Colonic mucosa (tissue), 4 donors: ENCODE measurements at places on chromosomes 6 and 20. TPM values are rescaled to one million over a fixed set of nuclear protein-coding genes. Genes with fewer than 3 reads are reported as not detected.

SOX18 gene
- 26.8 TPM for total RNA-seq

BPIFB1 gene
- 0.20 TPM for total RNA-seq

PHACTR3 gene
- total RNA-seq = 0.44 TPM

REM1 gene
- 0.44 TPM for total RNA-seq
